ENCODE measurements at places on chromosomes 2 and 18. TPM values are rescaled to one million over a fixed set of nuclear protein-coding genes. Genes with fewer than 3 reads are reported as not detected.

PSMD14 gene
- 82.0 TPM for total RNA-seq

DNA sequence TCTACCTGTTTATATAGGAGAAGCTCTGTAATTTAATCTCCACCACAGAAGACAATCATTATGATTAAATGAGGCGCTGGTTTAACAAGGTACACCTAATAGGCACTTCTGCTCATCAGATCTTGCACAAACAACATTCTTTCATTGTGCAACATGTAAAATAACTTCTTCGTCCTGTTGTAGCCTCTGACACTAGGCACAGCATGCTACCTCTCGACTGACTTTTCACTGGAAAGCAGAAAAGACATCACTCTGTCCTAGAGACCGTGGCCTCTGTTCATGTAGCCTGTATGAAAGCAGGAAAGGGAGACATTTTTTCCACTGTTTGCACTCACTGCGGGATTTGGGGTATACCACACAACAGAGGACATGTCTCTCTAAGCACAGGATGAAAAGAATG, 316.5 kb downstream of the IRS1 start:
- H3K27ac ChIP-seq, result peak overlapping the region; percentile 16
- no peaks in the 10 kb centered on the region for H3K27me3 ChIP-seq
- H3K4me1 ChIP-seq, result peaks cover 47% of the 10 kb centered on the region
- DNase-seq, result no peak
- H3K36me3 ChIP-seq, result no peaks in the 10 kb centered on the region

- H3K27ac ChIP-seq, result peak overlapping the region; percentile 44
- no peaks in the 10 kb centered on the region for H3K36me3 ChIP-seq
- H3K4me3 ChIP-seq, result no peak overlapping the region
- H3K4me1 ChIP-seq, result peaks cover 16% of the 10 kb centered on the region
- H3K27me3 ChIP-seq, result no peaks in the 10 kb centered on the region
Measured at GRCh38 chr2:238263204-238264071, 23.6 kb upstream of the HES6 start.

- H3K27me3 ChIP-seq, result no peaks in the 10 kb centered on the region
- H3K27ac ChIP-seq, result no peak overlapping the region
- no peak overlapping the region for H3K4me3 ChIP-seq
- no peak for DNase-seq
- H3K36me3 ChIP-seq, result no peaks in the 10 kb centered on the region
Measured at GRCh38 chr2:222883420-222883819, 22.6 kb downstream of the ACSL3 start.

- no peak for DNase-seq
- H3K27me3 ChIP-seq, result no peaks in the 10 kb centered on the region
- H3K4me1 ChIP-seq, result peaks cover 9% of the 10 kb centered on the region
- peak overlapping the region; percentile 46 for H3K27ac ChIP-seq
- no peak overlapping the region for H3K4me3 ChIP-seq
Measured at GRCh38 chr18:63683152-63683551, 19.6 kb upstream of the SERPINB11 start.
